ENCODE measurements at places on chromosomes 1 and 21. TPM values are rescaled to one million over a fixed set of nuclear protein-coding genes. Genes with fewer than 3 reads are reported as not detected.

DNA sequence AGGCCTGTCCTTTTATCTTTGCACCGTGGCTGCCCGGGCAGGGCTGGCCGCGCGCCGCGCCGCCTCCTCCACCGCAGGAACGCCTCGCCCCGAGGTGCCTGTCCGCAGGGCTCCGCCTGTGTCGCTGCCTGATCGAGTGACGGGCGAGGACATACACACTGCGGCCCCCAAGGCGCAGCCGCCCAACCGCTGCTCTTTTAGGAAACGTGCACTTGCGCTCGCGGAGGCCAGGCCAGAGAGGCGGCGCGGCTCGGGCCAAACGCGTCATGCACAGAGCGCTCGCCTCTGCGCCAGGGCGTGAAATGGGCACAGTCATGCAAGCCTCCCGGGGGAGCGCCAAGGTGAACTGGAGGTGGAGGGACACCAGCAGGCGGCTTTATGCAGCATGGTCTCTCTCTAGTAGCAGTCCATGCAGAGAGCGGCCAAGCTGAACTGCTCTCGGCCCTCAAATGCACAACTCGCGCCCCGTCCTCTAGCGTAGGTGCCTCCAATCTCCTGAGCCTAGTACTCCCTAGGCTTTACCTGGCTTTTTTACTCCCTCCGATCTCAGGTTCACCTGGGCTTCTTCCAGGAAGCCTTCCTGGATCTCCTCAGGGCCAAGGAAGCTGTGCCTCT lies 12.9 kb downstream of the TRABD2B start:
- peak; percentile 17 for DNase-seq

DNA sequence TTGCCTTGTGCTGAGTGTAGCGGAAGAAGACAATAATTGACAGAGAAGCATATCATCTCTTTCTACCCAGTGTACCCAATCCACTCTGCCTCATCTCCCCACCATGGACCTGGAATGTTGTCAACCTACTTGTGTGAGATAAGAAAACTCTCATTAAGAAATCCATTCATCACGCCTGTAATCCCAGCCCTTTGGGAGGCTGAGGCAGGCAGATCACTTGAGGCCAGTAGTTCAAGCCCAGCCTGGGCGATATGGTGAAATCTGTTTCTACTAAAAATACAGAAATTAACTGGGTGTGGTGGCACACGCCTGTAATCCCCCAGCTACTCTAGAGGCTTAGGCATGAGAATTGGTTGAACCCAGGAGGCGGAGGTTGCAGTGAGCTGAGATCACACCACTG lies 209.6 kb downstream of the PBX1 start:
- DNase-seq = no peak

GRCh38 chr1:68361346-68361910 lies 88.3 kb downstream of the RPE65 start:
- DNase-seq = peak; percentile 33

ZC3H12A gene
- total RNA-seq = 24.5 TPM

- peak; percentile 20 for DNase-seq
These were observed 218.0 kb downstream of the DENND1B start for GRCh38 chr1:197557302-197557701.

DNA sequence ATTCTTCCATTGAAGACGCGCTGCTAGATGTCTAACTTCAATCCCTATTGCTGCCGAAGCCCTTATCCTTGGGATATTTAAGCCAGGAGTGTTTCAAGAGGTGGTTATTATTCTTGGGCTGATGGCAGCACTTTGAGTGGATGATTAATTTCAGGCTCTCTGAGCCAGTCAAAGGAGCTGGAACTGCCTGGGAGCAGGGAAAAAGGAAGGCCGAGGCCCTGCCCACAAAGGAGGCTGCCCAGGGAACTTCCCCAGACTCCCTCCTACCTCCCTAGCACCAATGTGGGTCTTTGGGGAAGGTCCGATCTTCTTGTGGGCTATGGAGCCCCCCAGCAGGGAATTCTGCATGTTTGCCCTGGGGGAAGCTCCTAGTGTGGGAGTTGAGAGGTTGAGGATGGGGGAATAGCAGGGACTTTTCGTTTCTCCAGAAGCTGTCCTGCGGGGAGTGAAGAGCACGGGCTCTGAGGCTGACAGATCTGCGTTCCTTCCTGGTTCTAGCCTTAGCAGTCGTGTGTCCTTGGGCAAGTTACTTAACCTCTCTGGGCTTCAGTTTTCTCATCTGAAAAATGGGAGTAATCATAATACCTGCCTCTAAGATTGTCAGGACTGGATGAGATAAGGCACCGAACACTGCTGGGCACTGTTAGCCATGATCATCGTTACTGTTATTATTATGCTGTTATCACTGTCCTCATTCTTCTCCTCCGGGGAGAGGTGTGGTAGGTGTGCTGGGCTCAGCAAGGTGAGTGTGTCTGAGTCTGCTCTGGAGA lies 6.3 kb downstream of the KCNQ4 start:
- DNase-seq = no peak

GPR153 gene
- total RNA-seq = 7.5 TPM
